Mesenteric fat pad (tissue), 1 donor: ENCODE measurements at places on chromosomes 16 and 17. TPM values are rescaled to one million over a fixed set of nuclear protein-coding genes. Genes with fewer than 3 reads are reported as not detected.

The MYO1C gene
- 552 TPM for total RNA-seq

The KRTAP4-1 gene
- total RNA-seq, result not detected

The TPSG1 gene
- total RNA-seq, result not detected

- DNase-seq, result no peak
Observed at GRCh38 chr16:1556254-1556653, 22.8 kb downstream of the TMEM204 start.

- DNase-seq, result no peak
Observed at GRCh38 chr17:12386225-12386624, 279.5 kb upstream of the MYOCD start.
